NCI-H748 treated with DMSO at 0.1 percent for 48 hours (cell line): ENCODE measurements at places on chromosomes 2 and 18.

DNA sequence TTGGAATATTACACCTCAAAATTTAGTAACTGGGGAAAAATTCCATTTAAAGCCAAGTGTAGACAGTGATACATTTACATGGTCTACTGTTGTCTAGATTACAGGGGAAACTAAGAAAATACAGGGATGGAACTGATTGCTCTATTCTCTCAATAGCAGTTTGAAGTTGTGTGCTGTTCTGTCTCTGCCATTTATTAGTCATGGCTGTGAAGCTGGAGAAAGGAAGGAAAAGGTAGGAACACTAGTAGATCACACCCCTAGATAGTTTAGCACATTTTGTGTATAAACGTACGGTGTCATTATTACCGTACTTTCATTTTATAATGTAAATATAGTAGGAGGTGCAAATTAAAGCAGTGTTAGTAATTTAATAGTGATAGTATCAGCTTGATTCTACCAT is 170.5 kb downstream of the PHLPP1 start:
- no peak for DNase-seq

GRCh38 chr2:183185534-183185933 is 61.3 kb downstream of the NUP35 start:
- DNase-seq, result no peak

- no peak for DNase-seq
Observed at GRCh38 chr18:9022397-9023155, 79.9 kb upstream of the NDUFV2 start.

DNA sequence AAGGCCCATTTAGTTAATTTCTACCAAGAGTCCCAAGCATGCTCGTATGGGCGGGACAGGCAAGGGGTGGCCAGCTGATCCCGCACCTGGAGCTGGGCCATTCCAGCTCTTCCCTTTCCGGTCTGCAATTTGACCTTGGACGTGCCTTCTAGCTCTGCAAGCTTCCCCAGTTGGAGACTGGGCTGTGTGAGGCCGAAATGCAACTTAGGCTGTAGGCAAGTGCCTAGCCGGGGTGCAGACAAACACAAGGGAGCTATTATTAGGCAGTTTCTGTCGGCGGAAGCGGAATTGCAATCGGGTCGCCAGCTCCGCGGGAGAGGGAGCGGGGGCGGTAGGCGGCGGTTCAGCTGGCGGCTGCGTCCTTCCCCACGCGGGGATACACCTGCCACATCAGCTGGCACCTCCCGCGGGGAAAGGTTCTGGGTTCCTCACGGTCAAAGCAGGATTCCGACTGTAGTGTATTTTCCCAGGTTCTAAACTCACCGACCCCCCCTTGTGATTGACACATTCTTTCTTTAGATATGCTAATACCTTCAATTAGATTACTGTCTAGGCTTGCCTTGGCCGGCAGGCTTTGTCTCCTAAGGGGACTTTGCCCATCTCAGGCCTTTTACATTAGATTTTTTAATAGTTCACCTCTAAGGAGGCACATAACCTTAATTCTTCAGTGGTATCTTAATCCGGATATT is 17.1 kb upstream of the ZNF532 start:
- no peak for DNase-seq

DNA sequence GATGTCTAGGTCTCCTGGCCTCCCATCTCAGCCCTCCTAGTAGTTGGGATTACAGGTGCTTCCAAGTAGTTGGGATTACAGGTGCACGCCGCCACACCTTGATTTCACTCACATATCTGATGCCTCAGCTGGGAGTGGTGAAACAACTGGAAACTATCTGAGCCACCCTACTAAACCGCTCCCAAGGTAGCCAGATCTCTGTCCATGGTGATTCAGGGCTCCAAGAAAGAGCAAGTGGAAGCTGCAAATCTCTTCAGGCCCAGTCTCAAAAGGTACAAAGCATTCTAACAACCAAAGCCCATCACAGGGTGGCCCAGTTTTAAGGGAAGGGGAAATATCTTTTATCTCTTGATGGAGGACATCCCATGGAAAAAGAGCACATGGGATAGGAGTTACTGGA is 19.0 kb downstream of the C1GALT1C1L start:
- no peak for DNase-seq

DNA sequence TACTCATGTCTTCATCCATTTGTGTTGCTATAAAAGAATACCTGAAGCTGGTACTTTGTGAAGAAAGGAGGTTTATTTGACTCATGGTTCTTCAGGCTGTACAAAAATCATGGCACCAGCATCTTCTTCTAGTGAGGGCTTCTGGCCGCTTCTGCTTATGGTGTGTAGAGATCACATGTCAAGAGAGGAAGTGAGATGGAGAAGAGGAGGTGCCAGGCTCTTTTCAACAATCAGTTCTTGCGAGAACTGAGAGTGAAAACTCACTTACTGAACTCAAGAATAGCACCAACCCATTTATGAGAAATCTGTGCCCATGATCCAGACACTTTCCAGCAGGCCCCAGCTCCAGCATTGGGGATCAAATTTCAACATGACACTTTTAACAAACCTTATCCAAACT is 30.0 kb upstream of the BARD1 start:
- no peak for DNase-seq

DNA sequence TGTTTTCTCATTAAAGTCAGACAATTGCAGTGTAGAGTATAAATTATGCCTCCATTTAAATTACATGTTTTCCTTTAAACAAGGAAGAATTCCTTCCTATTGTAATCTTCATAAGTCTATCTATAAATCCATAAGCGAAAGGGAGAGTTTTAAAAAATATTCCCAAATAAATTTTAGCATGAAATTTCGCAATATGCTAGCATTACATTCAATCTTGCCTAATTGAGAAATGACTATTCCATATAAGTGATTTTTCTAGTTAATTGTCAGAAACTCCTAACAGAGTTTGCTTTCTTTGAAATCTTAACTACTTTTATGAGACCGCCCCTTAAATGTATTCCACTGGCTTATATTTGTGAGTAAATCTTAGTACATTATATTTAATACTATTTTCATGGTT is 133.1 kb upstream of the CRIM1 start:
- no peak for DNase-seq

DNA sequence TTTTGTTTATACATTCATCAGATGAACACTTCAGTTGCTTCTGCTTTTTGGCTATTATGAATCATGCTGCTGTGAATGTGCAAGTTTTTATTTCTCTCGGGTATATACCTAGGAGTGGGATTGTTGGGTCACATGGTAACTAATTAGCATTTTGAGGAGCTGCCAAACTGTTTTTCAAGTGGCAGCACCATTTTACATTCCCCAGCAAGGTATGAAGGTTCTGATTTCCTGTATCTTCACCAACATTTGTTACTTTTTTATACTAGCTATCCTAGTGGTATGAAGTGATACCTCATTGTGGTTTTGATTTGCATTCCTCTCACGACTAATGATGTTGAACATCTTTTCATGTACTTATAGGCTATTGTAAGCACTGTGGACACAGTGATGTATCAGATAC is 53.9 kb downstream of the DYNC1I2 start:
- no peak for DNase-seq

GRCh38 chr2:239638376-239638775 is 237.6 kb upstream of the HDAC4 start:
- no peak for DNase-seq

DNA sequence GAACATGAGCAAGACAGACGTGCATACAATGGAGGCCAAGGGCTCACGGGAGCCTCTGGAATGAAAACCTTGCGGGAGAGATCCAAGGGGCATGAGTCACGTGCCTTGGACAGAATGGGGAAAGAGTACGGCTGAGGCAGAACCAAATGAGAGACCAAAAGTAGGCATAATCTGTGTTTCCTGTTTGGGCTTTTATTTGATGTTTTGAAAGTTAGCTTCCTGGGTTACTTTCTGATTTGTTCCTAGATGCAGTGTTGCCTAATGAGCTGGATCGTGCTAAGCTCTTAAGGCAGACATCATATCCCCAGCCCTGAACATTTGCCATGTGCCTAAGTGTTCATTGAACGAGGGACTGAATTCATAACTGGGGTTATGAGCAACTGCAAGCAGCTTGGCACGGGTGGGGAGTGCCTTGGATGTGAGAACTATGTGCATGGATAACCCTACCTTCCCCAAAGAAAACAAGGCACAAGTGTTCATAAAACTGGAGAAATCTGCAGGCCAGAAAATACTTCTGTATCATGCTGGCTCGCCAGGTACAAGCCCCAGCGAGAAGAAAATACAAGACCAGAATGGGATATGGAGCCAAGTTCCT is 60.3 kb upstream of the RPL31 start:
- no peak for DNase-seq

DNA sequence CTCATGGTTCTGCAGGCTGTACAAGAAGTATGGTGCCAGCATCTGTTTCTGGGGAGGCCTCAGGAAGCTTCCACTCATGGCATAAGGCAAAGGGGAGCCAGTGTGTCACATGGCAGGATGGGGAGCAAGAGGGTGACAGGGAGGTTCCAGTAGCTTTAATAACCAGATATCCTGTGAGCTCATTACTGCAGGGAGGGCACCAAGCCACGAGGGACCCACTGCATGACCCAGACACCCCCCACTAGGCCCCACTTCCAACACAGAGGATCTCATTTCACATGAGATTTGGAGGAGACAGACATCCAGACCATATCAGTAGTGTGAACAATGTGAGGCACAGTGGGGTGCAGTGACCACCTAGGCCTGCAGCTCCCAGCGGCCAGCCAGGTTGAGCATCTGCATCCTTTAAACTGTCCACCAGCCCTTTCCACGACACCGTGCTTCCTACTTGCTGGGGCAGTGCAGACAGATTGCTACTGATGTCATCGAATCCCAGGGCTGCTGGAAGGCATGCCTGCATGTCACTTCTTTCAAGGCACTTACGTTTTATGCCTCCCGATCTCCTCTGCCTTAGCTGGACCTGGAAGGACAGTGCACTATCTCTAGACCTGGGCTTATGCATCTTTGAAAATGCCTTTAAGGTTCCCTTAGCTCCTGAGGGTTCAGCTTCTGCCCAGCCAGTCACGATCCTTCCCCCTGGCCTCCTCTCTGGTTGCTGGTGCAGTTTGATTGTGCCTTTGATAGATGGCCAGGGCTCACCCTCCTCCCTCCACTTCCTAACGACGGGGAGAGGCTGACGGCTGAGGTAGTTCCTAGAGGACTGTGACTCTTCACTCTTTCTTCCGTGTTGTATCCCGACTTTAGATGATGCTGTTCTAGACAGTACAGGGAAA is 174.3 kb downstream of the FAM210A start:
- DNase-seq, result no peak

- no peak for DNase-seq
Observed at GRCh38 chr2:146080925-146081324, 1561.0 kb upstream of the ZEB2 start.
